ENCODE measurements at places on chromosomes 4 and X.

- peak; percentile 42 for DNase-seq
Observed at GRCh38 chr4:21795091-21795490, 153.5 kb downstream of the KCNIP4 start.

- DNase-seq: no peak
Observed at GRCh38 chrX:149262086-149262485, 243.0 kb downstream of the IDS start.

DNA sequence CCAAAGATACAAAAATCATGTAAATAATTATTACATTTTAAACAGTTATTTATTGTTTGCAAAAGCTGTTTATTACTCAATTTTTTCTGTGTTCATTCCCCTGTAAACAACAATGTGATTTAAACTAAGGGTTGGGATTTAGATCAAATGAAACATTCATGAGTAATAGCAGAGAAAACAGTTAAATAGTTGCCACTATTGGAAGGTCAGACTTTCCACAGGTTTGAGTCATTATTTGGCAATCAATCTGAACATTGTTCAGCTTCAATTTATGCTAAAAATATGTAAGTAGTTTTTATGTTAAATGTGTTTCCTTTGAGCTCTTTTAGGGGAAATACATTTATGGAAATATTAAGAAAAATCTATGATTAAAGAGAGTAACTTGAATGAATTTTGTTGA is 144.9 kb downstream of the STIM2 start:
- DNase-seq: peak; percentile 90

GRCh38 chr4:144179152-144179739 is 38.7 kb upstream of the GYPA start:
- DNase-seq: no peak

DNA sequence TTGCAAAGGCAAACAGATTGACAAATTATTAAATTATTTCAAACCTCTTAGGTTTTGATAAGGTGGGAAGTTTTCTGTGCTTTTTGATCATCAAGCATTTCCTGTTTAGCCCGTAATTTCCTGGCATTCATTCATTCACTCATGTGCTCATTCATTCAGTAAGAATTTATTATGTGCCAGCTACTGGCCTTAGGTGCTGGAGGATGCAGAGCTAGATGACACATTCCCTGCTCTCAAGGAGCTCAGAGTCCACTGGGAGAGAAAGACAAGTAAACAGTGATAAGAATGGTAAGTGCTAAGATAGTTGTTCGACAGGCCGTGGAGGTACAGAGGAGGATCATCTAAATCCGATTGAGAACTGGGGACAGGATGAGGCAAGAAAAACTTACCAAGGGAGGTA is 153.0 kb downstream of the DCTD start:
- DNase-seq: peak; percentile 5

DNA sequence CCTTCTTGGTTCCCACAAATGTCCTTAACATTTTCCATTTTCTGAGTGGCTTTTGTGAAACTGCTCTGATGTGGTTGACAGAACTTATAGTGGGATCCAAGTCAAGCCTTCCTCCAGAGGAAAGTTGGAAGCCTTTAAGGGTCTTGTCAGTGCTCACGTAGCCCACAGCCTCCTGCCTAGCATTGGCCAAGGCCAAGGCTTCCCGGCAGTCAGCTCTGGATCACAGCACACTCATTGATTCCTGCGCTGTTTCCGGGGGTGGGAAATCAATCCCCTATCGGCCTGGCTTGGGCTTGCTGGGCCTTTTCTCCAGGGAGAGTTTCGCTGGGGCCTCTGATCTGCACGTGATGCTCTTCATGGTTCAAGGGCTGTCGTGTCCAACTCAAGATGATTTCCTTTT is 76.1 kb downstream of the SLC9A6 start:
- no peak for DNase-seq

GRCh38 chrX:37871626-37872302 is 24.4 kb upstream of the DYNLT3 start:
- DNase-seq: peak; percentile 93

DNA sequence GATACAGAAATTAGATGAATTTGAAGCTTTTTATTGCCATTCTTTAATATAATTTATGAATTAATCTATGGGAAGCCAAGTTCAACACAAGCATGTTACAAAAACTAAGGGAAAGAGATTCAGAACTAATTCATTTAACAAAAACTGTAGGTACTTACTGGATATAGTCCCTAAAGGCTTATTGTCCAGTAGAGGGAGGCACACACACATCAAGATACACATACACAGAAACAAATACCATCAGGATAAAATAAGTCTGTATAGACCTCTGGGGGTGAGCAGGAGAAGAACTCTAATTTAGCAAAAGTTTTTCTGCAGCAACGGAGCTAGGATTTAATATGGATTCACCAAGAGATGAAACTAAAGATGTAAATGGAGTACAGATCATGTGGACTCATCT is 83.0 kb upstream of the IL13RA1 start:
- DNase-seq: peak; percentile 51

DNA sequence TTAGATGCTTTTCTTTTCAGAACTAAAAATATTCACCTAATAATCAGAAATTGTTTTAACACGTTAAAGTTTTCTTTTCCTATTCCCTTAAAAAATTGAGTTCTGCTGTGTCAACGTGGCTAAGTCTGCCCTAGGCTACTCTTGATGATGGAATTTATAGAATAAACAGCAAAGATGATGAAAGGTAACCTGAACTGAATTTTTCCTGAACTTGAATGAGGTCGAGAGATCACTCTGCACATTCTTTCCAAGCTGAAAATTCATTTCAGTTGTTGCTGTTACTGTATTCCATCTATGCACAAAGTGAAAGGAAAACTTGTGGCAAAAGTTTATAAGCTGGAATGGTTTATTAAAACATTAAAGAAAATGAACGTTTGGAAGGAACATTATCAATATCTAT is 245.9 kb upstream of the GIMD1 start:
- DNase-seq: peak; percentile 15

DNA sequence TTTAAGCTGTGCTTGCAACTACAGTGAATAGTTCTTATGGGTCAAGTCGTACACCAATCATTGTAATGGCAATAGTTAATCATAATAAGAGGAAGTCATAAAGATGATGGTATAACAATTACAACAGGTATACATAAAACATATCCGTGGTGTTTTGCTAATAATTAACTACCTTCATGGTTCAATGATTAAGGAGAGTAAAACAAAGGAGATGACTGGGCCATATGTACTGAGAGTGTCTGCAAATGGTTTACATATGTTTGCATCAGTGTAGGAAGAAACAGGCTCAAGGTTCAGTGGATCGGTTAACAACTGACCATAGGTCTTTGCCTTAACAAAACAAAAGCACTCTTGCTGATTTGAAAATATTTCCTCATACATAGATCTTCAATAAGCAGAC is 253.0 kb downstream of the COX7B2 start:
- DNase-seq: no peak

GRCh38 chrX:52424656-52425055 is 55.8 kb downstream of the XAGE2 start:
- DNase-seq: peak; percentile 81

DNA sequence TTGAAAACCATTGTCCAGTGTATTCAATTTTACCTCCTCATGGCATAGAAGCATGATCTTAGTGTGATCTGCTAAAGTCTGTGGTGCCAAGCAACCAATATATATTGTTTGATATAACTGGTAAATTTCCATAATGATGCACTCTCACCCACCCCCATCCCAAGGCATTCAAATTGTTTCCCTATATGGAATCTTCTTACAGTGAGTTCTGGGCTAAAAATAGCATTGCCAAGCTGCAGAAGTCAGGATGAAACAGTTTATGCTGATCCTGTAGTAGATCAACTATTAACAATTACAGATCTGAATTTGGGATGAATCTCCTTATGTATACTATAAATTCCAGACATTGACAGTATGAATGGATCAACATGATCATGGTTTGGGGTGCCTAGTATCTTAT is 20.9 kb downstream of the FGF13 start:
- DNase-seq: no peak

DNA sequence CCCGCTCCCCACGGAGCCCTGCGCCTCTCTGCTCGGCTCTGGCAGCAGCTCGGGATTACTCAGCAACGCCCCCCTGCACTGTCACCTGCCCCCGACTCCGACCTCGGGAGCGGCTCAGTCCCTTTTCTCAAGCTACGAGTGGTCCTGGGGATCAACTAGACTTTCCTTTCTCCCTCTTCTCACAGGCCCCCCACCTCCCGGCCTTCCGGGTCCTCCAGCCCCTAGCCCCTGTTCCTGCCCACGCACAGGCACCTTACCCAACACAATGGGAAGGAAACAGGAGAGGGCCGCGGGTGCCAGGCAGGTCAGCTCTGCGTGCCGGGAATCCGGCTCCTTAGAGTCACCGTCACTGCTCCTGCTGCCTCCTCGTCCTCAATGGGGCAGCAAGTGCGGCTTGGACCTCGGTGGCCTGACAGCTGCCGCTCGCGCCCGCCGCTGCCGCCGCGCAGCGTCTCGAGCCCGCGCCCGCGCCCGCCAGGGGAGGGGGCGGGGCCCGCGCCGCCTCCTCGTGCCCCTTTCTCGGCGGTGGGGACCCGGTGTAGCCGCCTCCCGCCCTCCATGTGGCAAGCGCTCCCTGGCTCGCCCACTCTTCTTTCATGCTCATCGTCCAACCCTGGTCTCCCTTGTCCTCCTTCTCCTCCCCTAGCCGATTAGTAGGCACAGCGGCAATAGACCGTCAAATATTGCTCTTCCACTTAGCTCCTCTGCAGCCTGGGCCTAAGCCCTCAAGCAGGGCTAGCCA is at the start of gene RAB9B:
RAB9B (minus strand) TSS at position 455 of the 742 bp plus-strand sequence. CDS start 6,473 bp downstream, outside the sequence.
- peak; percentile 53 for DNase-seq

DNA sequence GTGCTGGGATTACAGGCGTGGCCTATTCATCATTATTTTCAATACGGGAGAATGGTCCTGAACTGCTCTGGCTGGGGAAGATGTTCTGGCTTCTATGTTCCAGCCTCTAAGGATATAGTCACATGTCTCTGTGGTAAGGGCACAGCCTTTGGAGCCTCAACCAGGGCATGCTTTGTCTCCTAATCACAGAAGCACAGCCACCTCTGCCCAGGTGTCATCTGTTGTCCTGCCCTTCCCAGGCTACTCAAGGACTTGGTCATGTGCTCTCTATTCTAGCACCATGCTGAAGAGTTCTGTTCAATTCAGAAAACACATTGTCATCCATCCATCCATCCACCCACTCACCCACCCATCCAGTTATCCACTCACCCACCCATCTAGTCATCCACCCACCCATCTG is 29.5 kb downstream of the ASMTL start:
- no peak for DNase-seq

DNA sequence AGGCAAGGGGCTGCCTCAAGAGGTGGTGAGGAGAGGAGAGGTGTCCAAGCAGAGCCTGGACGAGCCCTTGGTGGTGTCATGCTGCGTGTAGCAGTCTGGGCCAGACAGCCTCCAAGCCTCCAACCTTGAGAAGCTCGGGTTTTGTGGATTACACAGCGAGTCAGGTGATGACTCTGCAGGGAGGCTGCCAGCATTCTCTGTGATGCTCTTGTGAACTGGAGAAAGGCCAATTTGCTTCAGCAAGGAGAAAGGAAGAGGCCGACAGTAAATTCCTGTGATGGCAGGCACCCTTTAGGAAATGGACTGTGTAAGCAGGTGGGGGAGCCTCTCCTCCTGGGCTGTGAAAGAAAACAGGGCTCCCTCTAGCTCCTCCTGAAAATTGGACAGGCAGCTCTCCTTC is 36.0 kb upstream of the CD99L2 start:
- peak; percentile 85 for DNase-seq

DNA sequence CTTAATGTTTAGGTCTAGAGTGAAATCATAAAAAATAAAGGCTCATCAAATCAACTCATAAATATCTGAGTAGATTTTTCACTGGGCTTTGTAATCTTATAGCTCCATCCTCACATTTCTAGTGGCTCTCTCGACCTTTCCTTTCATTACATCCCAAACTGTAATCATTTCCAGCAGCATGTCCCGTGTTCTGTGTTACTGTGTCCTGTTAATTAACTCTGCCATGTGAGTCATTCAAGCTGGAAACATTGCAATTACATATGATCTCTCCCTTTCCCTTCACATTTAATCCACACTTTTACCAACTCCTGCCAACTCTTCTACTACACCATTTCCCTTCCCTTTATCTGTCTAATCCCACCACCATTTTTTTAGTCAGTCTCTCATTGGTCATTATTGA is 75.5 kb downstream of the UGT8 start:
- DNase-seq: no peak

GRCh38 chr4:113502476-113502875 is 259.1 kb downstream of the CAMK2D start:
- peak; percentile 58 for DNase-seq

- DNase-seq: peak; percentile 26
Observed at GRCh38 chrX:40260146-40260747, 162.5 kb upstream of the BCOR start.

GRCh38 chr4:41196633-41197332 is 17.6 kb downstream of the APBB2 start:
- peak; percentile 60 for DNase-seq

GRCh38 chr4:65670331-65671031 is at the start of gene EPHA5:
Gene EPHA5, minus strand, starts transcription at chr4:65670489. Its CDS starts 747 bp downstream, at chr4:65669742.
- peak; percentile 68 for DNase-seq

GRCh38 chr4:187993827-187994226 is 1.7 kb upstream of the ZFP42 start:
- no peak for DNase-seq
